Fibroblast of lung (primary cell): ENCODE measurements at places on chromosomes 6 and 20. TPM values are rescaled to one million over a fixed set of nuclear protein-coding genes. Genes with fewer than 3 reads are reported as not detected.

The ENPP1 gene
- 13.1 and 85.4 TPM in 2 replicates for total RNA-seq

The ARFGEF3 gene
- total RNA-seq: under 0.01 TPM in 2 replicates

The EYS gene
- total RNA-seq: under 0.01 TPM in 1 of 2 replicates, not detected in the other

The NHLRC1 gene
- total RNA-seq: 3.1 and 3.5 TPM in 2 replicates

The MCHR2 gene
- total RNA-seq: not detected in 2 replicates

The HRH3 gene
- total RNA-seq: not detected in 2 replicates

The PRR18 gene
- total RNA-seq: not detected in 2 replicates

The PSMB9 gene
- total RNA-seq: 54.7 and 64.4 TPM in 2 replicates

The TPD52L2 gene
- 84.2 and 123 TPM in 2 replicates for total RNA-seq

The DOK5 gene
- total RNA-seq: 16.9 and 19.2 TPM in 2 replicates

The TGIF2 gene
- 3.8 and 5.6 TPM in 2 replicates for total RNA-seq

The CD40 gene
- total RNA-seq: 2.3 and 3.1 TPM in 2 replicates

The CRISP2 gene
- not detected in 2 replicates for total RNA-seq

The TUBB2B gene
- total RNA-seq: 3.8 and 5.1 TPM in 2 replicates

The CFB gene
- 62.9 and 87.1 TPM in 2 replicates for total RNA-seq

The CAP2 gene
- 2.6 and 8.6 TPM in 2 replicates for total RNA-seq

The JPH2 gene
- total RNA-seq: 0.51 and 0.66 TPM in 2 replicates

The PCNA gene
- total RNA-seq: 75.6 and 81.4 TPM in 2 replicates

The HEY2 gene
- total RNA-seq: not detected in 2 replicates

The SLC12A5 gene
- 0.26 and 0.50 TPM in 2 replicates for total RNA-seq

The CCDC170 gene
- 0.77 and 0.83 TPM in 2 replicates for total RNA-seq

The MACROD2 gene
- 1.0 and 1.7 TPM in 2 replicates for total RNA-seq

The C20orf144 gene
- under 0.01 and 0.17 TPM in 2 replicates for total RNA-seq

The SH3BGRL2 gene
- 3.3 and 4.3 TPM in 2 replicates for total RNA-seq

The DDO gene
- 8.7 and 12.2 TPM in 2 replicates for total RNA-seq

The ZSCAN16 gene
- 5.9 and 6.6 TPM in 2 replicates for total RNA-seq
